Caco-2 (cell line): ENCODE measurements at places on chromosomes 1 and 21. TPM values are rescaled to one million over a fixed set of nuclear protein-coding genes. Genes with fewer than 3 reads are reported as not detected.

GRCh38 chr1:43554444-43554992 is 23.8 kb downstream of the PTPRF start:
- no peak overlapping the region for H3K4me3 ChIP-seq
- peaks cover 6% of the 10 kb centered on the region for H3K36me3 ChIP-seq
- H3K27me3 ChIP-seq: no peaks in the 10 kb centered on the region
- peak; percentile 34 for DNase-seq

DNA sequence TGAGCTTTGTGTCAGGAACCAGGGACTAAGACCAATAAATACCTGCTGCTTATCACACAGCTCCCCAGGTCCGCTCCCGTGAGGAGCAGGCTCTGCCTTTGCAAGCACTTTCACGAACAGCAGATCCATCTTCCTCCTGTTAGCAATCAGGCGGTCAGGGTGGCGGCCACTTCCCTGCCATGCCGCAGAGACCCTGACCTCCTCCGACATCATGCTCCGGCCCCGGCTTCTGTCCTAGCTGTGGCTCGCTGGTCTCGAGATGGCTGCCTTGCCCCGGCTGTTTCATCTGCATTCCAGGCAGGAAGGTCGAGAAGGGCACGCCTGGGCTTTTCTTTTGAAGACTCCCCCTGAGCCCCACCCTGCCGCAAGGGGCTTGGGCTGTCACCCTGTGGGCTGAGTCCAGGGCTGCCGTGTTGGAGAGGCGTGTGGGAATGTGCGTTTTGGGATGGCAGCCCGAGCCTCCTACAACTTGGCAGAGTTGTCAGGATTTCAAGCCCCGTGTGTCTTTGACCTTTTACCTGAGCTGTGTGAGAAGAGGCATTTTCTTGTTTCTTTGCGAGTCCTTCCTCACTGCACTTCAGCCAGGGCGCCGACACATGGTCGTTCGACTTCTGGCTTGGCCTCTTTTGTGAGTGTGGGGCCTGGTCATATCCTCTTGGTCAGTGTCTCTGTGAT is 59.5 kb downstream of the AGPAT3 start:
- peak; percentile 68 for DNase-seq
- H3K4me1 ChIP-seq: peaks cover 60% of the 10 kb centered on the region
- H3K36me3 ChIP-seq: no peaks in the 10 kb centered on the region; the same call in 1 of the 2 replicates
- H3K27ac ChIP-seq: peak overlapping the region; percentile 77
- H3K27me3 ChIP-seq: no peaks in the 10 kb centered on the region

DNA sequence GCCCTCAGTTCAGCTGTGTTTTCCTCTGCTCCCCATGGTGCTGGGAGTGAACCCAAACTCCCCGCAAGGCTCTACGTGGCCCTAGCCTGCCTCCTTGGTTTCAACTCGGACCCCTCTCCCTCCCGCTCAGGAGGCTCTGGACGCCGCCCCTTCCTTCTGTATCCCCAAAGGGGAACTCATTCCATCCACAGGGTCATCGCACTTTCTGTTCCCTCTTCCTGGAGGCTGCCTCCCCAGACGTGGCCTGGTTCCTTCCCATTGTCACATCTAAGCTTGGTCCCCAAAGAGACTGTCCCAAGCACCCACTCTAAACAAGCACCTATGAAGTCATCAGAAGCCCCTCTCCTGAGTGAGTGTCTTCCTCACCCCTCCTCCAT is 10.9 kb downstream of the KCNAB2 start:
- no peak for DNase-seq
- no peak overlapping the region for H3K4me3 ChIP-seq
- H3K27me3 ChIP-seq: no peaks in the 10 kb centered on the region
- no peaks in the 10 kb centered on the region for H3K4me1 ChIP-seq
- H3K36me3 ChIP-seq: no peaks in the 10 kb centered on the region
- H3K27ac ChIP-seq: no peak overlapping the region

- no peaks in the 10 kb centered on the region for H3K4me1 ChIP-seq
- H3K36me3 ChIP-seq: no peaks in the 10 kb centered on the region
- no peak for DNase-seq
- no peaks in the 10 kb centered on the region for H3K27me3 ChIP-seq
Measured at GRCh38 chr1:54971317-54971791, 9.1 kb upstream of the TMEM61 start.

DNA sequence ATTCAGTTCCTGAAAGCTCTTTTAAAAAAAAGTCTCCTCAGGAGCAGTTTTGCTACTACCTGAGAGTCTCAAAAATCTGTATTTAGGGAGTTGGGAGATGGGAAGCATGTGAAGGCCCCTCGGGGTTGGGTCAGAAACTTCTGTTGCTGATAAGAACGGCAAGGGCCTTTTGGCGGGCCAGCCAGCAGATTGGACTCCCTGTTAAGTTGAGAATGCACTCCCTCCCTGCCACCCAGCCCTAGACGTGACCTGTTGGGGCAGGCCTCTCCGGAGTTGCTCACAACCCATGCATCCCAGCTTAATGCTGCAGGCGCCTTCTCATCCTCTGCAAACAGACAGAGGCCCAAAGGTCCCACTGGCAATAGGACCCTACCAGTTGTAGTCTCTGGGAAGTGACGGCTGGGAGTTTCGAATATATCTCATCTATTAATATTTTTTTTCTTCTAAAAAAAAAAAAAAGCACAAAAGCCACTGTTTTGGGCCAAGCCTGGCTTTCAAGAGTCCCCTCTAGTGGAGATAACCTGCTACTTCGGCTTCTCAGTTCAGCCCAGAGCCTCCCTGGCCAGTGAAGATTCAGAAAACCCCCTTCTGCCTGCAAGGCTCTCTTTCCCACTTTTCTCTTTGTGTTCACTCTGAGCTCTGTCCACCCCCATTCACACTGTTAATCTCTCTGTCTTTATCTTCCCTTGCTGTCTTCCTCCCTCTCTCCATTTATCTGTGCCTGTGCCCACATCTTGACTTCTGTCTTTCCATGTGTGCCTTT is 5.3 kb downstream of the PLXNA2 start:
- H3K27me3 ChIP-seq: 0 out of 2 replicates have a peak, but pooled peaks cover 1% of the 10 kb centered on the region
- no peaks in the 10 kb centered on the region for H3K36me3 ChIP-seq
- H3K4me3 ChIP-seq: no peak overlapping the region
- peaks cover 34% of the 10 kb centered on the region for H3K4me1 ChIP-seq

DNA sequence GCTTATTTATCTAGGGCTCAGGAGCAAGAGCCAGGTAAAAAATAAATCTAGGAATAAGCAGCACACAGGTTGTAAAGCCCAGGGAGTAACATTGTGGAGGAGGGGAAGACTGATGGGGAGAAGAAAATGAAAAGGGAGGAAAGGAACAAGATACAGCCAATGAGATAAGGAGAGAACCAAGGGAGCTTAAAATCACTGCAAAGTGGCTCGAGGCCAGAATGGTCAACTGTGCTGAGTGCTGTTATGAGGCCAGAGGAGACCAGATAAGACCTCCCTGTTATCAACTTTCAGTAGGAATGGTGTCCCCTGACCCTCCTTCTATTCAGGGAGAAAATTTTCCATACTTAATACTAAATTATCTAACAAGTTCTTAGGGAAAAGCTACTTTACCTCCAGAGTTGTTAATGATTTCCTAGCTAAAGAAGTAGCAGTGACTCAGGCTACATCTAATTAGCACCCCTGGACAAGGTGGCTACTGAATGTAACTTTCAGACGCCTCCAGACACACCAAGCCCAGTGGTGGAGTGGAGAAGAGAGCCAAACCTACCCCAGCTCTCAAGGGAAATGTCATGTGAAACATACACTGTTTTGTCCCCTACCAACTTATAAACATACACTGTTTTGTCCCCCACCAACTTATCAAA is 25.5 kb downstream of the ENAH start:
- H3K27me3 ChIP-seq: no peaks in the 10 kb centered on the region
- H3K27ac ChIP-seq: peak overlapping the region; percentile 28
- H3K4me3 ChIP-seq: no peak overlapping the region
- H3K4me1 ChIP-seq: peaks cover 24% of the 10 kb centered on the region
- no peaks in the 10 kb centered on the region for H3K36me3 ChIP-seq

The TCEA3 gene
- 14.6 and 15.8 TPM in 2 replicates for total RNA-seq

The PADI2 gene
- total RNA-seq: 0.73 and 0.84 TPM in 2 replicates

The INAVA gene
- total RNA-seq: 112 and 123 TPM in 2 replicates
